D721Med (cell line): ENCODE measurements at places on chromosomes 5 and 9.

GRCh38 chr5:19229179-19229835 lies 758.7 kb downstream of the CDH18 start:
- DNase-seq: no peak

DNA sequence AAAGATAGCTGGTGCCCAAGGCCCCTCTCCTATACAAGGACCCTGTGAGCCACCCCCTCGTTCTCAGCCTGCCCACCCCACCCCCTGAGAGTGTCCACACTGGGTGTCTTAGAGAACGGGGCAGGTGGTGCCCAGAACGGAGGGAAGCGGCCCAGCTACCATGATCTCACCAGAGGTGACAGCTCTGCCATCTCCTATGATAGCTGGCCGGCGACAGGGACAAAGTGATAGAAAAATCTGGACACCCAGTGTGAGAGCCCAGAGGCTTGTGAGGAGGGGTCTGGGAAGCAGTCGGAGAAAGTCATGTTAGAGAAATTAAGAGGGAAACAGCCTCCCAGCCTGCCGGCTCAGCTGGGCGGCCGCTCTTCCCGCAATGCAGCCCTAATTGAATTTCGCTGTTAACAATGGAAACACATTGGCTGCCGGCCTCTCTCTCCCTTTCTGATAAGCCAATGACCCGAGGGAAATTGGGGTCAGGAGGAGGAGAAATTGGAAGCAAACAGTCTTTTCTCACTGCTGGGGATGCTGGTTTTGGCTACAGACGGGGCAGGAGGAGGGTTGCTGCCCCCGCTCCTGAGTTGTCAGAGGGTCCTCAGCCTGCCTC lies 32.3 kb downstream of the HK3 start:
- no peak for DNase-seq

GRCh38 chr5:66669086-66669861 lies 73.1 kb downstream of the MAST4 start:
- no peak for DNase-seq

DNA sequence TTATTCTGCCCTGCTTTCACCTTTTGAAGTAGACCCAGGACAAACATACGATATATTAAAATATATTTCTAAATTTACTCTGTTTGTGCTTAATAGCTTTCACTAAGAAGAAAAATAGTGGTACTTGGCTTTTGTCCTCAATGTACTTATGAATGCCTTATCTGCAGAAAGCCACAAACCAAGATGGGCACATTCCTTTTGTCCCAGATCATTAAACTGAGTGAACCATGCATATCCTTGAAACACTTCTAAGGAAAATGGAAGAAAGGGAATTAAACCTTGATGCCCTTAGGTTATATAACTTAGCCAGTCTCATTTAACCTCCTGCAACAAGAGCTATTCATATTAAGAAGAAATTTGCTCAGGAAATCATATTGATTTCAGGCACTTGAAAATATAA lies 553.8 kb upstream of the CDH9 start:
- no peak for DNase-seq

DNA sequence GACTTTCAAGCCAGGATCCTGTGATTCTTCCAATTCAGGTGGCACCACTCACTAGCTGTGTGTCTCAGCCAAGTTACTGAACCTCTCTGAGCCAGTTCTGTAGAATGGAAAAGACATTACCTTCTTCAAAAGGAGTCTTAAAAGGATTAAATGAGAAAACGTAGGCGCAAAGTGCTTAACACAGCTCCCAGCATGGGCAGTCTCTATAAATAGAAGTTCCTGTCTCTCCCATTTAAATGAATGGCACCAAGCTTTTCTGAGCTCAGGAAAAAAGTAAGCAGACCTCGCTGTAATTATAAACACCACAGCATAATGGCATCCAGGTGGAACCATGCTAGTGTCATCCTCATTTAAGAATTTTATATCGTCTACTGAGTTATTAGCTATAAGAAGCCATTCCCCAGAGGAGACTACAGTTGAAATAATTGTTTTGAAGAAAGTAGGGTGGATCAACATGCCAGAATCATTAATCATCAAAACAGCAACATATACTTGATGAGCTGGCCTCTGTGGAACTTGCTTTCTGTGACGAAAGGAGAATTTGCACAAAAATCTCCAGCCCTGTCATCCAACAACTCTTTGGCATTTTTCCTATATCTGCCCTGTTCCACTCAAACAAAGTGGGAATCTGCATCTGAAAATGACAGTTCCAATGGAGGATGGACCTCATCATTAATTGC lies 188.9 kb downstream of the SPOCK1 start:
- DNase-seq: no peak

DNA sequence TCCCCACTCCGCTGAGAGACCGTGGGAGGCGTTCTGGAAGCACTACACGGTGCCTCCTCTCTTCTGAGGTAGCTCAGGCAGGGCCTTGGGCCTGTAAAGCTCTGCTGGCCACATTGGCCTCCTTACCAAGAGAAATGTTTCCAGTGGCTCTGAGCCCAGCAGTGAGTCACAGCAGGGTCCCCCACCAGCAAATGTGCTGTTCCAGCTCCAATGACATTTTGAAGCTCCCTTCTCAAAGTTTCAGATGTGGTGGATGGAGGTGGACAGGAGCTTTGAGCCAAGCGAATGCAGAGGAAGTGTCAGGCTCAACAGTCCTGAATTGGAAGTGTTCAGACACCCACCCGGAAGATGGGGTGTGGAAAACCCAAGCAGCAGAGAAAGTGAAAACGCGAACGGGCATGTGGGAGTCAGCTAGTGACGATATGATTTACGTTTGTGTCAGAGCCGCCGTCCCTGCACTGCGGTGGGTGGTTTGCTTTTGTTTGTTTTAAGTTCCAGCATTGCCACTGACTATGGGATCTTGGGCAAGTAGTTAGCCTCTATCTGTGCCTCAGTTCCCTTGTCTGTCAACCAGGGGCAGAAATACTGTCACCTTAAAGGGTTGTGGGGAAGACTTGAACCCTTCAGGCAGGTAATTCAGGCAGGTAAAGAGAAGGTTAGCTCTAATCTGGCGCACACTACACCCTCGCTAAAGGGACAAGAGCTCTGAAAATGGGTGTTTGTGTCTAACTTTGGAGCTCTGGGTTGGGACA lies 38.2 kb downstream of the C5orf15 start:
- no peak for DNase-seq

DNA sequence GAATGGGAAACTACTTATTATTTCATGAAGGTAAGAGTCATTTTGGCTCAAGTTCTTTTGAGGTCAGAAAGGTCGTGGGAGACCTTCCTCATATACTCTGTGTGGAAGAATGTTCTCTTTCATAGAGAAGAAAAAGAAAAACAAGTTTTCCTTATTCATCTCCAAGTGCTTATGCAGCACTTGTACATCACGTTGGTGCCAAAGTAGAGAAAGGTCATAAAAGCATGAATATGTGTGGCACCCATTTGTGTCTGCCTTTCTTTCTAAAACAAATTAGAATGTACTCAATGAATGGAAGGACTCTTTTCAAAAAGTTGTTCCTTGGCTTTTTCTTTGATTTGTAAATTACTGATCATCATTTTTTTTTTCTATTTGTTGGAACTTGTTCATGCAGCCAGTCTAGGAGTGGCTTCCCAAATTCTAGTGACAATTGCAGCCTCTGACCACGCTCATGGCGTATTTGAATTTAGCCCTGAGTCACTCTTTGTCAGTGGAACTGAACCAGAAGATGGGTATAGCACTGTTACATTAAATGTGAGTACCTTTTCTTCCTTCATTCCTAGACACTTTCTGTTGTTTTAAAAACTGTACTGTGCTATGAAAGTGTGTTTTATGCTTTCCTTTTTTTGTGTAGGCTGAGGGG lies 122.4 kb downstream of the ADGRV1 start:
- no peak for DNase-seq

GRCh38 chr9:33445389-33446239 lies 1.8 kb downstream of the AQP3 start:
- no peak for DNase-seq

DNA sequence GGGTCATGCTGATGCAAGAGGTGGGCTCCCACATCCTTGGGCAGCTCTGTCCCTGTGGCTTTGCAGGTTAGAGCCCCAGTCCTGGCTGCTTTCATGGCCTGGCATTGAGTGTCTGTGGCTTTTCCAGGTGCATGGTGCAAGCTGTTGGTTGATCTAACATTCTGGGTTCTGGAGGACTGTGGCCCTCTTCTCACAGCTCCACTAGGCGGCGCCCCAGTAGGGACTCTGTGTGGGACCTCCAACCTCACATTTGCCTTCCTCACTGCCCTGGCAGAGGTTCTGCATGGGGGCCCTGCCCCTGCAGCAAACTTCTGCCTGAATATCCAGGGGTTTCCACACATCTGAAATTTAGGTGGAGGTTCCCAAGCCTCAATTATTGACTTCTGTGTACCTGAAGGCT lies 150.1 kb downstream of the NNT start:
- no peak for DNase-seq
